Endodermal cell (in vitro differentiated cells): ENCODE measurements at places on chromosomes 12 and 14. TPM values are rescaled to one million over a fixed set of nuclear protein-coding genes. Genes with fewer than 3 reads are reported as not detected.

DNA sequence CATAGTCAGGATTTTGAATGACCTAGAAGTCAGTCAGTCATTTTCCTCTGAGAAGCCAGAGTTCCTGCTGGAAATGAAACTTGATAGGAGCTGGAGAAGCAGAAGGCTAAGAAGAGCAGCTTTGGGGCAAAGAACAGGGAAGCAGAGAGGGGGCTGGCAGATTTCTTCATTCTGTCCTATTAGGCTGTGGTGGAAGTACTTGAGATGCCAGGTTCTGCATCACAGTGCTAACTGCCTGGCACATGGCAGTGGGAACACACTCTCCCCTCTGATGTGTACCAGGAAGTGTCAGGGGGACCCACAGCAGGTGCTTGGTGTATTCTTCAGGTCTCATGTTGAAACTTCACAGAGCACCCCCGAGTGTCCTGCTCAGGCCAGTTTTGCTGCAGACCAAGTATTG lies 61.0 kb downstream of the SUSD6 start:
- no peak overlapping the region for H3K27ac ChIP-seq
- no peak for DNase-seq
- no peaks in the 10 kb centered on the region for H3K36me3 ChIP-seq
- no peak overlapping the region for H3K4me3 ChIP-seq
- H3K27me3 ChIP-seq: no peaks in the 10 kb centered on the region

DNA sequence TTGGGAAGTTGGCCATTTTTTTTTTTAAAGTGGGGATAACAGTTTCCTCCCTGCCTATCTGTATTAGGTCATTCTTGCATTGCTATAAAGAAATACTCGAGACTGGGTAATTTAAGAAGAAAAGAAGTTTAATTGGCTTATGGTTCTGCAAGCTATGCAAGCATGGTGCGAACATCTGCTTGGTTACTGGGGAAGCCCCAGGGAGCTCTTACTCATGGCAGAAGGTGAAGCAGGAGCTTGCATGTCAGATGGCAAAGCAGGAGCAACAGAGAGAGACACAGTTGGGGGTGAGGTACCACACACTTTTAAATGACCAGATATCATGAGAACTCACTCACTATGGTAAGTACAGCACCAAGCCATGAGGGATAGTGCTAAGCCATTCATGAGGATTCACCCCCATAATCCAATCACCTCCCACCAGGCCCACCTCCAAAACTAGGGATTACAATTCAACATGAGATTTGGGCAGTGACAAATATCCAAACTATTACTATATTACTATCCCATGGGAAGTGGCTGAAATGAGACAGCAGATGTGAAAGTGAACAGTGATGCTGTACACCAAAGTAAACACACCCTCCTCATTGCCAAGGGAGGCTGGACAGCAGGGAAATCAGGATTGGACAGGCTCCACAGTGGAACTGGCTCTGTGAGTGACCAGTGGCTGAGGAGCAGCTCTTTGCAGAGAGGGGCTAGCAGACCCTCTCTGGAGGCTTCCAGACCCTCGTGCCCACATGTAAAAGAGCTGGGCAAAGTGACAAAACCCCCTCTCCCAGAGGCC lies 40.5 kb downstream of the CRACR2A start:
- H3K27ac ChIP-seq: no peak overlapping the region
- peaks cover 10% of the 10 kb centered on the region for H3K4me1 ChIP-seq
- H3K36me3 ChIP-seq: no peaks in the 10 kb centered on the region
- no peak for DNase-seq

GRCh38 chr12:125161712-125162022 lies 96.4 kb downstream of the AACS start:
- no peak for DNase-seq
- no peaks in the 10 kb centered on the region for H3K4me1 ChIP-seq
- H3K4me3 ChIP-seq: no peak overlapping the region
- no peak overlapping the region for H3K27ac ChIP-seq
- H3K27me3 ChIP-seq: no peaks in the 10 kb centered on the region

GRCh38 chr14:73913256-73913655 lies 26.6 kb downstream of the ZNF410 start:
- no peaks in the 10 kb centered on the region for H3K4me1 ChIP-seq
- no peak for DNase-seq
- peaks cover 70% of the 10 kb centered on the region for H3K36me3 ChIP-seq
- H3K27me3 ChIP-seq: no peaks in the 10 kb centered on the region
- H3K27ac ChIP-seq: no peak overlapping the region
- H3K4me3 ChIP-seq: no peak overlapping the region

DNA sequence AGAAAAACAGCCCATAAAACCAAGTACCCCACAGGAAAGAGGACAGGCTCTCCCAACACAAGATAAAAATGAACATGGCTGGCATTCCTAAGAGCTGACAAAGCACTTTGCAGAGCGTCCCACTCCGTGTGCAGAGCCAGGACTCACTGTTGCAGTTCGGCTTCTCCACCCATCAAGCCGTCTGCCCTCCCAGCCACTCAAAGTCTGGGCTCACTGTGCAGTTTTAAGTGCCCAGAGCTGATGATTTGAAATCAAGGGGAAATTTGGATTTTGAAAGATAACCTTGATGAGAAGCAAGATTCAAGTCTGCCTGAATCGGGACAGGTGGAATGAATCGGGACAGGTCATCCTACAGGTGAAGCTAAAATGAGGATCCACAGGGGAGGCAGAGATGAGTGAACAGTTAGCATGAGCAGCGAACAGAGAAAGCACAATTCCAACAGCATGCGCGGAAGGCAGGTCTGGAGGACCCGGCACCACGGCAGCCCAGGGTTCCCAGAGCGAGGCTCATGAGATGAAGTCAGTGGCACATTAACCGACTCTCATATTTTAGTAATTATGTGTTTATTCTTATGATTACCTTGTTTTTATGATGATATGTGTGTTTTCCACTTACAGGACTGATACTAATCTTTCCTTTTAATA lies 39.8 kb upstream of the GPR68 start:
- H3K4me3 ChIP-seq: no peak overlapping the region
- no peaks in the 10 kb centered on the region for H3K4me1 ChIP-seq
- no peaks in the 10 kb centered on the region for H3K27me3 ChIP-seq
- no peak for DNase-seq
- no peak overlapping the region for H3K27ac ChIP-seq

GRCh38 chr12:66197495-66197921 lies 8.5 kb downstream of the IRAK3 start:
- no peak overlapping the region for H3K4me3 ChIP-seq
- peak; percentile 18 for DNase-seq
- H3K36me3 ChIP-seq: no peaks in the 10 kb centered on the region
- H3K4me1 ChIP-seq: no peaks in the 10 kb centered on the region
- no peaks in the 10 kb centered on the region for H3K27me3 ChIP-seq
- no peak overlapping the region for H3K27ac ChIP-seq

- no peak overlapping the region for H3K4me3 ChIP-seq
- H3K27ac ChIP-seq: no peak overlapping the region
- no peaks in the 10 kb centered on the region for H3K36me3 ChIP-seq
- no peak for DNase-seq
- no peaks in the 10 kb centered on the region for H3K27me3 ChIP-seq
These were observed 557.2 kb upstream of the STXBP6 start for GRCh38 chr14:25607192-25607591.

DNA sequence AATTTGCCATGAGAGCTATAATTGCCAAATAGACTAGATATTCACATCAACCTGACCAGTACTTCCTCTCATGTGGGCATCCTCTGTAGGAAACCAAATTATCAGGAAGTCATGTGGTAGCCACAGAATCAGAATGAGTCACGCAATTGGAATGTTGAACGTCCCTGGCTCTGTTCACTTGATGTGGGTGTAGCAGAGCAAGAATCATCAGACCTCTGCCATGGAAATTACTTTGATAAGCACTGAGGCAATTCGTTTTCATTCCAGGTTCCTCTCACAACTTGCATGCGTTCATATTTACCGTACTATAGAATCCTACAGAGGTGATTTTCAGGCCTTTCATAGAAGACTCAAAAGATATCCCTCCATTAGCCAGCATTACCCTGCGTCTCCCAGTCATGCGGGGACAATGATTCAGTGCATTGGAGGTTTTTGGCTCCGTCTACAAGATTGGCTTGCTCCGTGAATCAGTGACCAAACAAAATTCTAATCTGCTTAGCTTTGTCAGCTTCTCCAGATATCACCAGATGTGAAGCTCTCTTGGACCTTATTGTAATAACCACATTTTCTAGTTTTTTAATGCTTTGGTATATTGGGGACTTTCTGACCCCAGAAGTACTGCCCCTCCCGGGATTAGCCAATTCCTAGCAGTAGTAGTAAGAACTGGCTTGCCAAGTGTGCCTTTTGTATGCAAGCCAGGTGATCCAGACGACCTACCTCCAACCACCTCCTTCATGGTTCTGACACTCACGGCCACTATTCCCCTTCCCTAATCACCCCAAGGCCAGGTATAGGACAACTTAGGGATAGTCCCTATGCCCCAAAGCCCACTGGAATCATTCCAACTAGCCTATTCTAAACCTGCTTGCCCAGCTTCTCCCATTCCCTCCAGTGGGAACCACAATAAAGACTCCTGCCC lies 133.4 kb downstream of the KICS2 start:
- H3K27ac ChIP-seq: no peak overlapping the region
- no peak overlapping the region for H3K4me3 ChIP-seq
- H3K4me1 ChIP-seq: no peaks in the 10 kb centered on the region
- H3K36me3 ChIP-seq: no peaks in the 10 kb centered on the region
- no peaks in the 10 kb centered on the region for H3K27me3 ChIP-seq

- peaks cover 9% of the 10 kb centered on the region for H3K4me1 ChIP-seq
- no peak overlapping the region for H3K27ac ChIP-seq
- peaks cover 89% of the 10 kb centered on the region for H3K36me3 ChIP-seq
- DNase-seq: no peak
- H3K27me3 ChIP-seq: no peaks in the 10 kb centered on the region
These were observed 9.6 kb downstream of the METTL3 start for GRCh38 chr14:21501568-21501967.

GRCh38 chr12:130335517-130336392 lies 1.9 kb upstream of the PIWIL1 start:
- H3K36me3 ChIP-seq: no peaks in the 10 kb centered on the region
- peak; percentile 82 for DNase-seq
- H3K4me1 ChIP-seq: no peaks in the 10 kb centered on the region
- H3K4me3 ChIP-seq: no peak overlapping the region
- no peak overlapping the region for H3K27ac ChIP-seq
- peaks cover 70% of the 10 kb centered on the region for H3K27me3 ChIP-seq

DNA sequence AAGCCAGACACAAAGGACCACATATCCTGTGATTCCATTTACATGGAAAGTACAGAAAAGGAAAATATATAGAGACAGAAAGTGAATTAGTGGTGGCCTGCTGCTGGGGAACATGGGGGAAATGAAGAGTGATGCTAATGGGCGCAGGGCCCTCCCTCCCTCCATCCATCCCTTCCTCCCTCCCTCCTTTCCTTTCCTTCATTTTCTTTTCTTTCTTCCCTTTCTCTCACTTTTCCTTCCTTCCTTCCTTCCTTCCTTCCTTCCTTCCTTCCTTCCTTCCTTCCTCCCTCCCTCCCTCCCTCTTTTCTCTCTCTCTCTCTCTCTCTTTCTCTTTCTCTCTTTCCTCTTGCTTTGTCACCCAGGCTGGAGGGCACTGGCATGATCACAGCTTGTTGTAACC lies 37.3 kb downstream of the ARL6IP4 start:
- no peak overlapping the region for H3K4me3 ChIP-seq
- H3K36me3 ChIP-seq: no peaks in the 10 kb centered on the region
- DNase-seq: no peak

DNA sequence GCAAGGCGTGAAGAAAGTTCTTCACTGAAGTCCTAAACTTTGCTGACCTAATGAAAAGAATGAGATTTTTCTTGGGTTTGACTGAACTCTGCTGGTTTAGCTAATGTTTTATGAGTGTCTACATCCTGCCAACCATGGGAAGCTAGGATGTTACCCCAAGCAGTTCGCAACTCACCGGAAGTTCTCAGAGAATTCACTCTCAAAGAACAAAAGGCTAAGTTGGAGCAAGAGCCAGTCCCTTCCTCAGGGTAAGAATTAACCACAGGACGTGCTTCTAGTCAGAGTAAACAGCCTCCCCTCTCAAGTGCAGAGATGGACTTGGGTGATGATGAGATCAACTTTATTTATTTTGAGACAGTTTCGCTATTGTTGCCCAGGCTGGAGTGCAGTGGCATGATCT lies 37.3 kb downstream of the TCHP start:
- peaks cover 60% of the 10 kb centered on the region for H3K36me3 ChIP-seq
- DNase-seq: no peak
- no peaks in the 10 kb centered on the region for H3K27me3 ChIP-seq
- H3K4me3 ChIP-seq: no peak overlapping the region
- H3K4me1 ChIP-seq: no peaks in the 10 kb centered on the region

DNA sequence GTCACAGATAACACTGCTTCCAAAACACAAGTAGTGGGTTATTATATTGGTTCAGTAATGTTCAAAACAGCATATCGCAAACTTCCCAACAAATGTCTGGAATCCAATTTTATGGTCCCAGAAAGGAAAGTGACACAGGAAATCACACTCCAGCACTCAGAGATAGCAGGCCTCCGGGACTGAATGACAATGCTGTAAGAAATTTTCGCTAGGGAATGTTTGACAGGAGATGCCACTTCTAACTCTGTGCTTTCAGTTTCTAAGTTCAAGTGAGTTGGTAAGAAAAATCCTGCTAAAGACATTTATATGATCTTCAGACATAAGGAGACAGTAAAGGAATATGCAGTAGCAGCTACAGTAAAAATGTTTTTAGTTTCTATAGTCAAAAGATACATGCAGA lies 93.2 kb downstream of the SLC2A13 start:
- H3K4me3 ChIP-seq: no peak overlapping the region
- no peaks in the 10 kb centered on the region for H3K27me3 ChIP-seq
- H3K27ac ChIP-seq: no peak overlapping the region

DNA sequence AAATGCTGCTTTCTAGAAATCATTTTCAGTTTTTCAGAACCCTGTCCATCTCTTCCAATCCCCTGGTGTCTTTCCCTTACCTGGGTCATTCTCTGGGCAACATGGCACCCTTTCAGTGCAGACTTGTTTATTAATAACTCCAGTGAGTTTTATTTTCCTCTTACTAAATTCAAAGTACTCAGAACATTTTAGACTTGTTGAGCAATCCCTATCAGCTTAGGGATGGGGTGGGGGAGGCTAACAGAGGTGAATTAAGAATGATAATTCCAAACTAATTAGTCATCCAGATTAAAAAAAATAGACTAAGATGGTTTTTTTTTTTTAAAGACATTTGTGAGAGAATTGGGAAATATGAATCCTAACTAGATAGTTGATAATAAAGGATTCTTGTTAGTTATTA lies 10.7 kb downstream of the GPRC5A start:
- H3K27me3 ChIP-seq: no peaks in the 10 kb centered on the region
- no peaks in the 10 kb centered on the region for H3K36me3 ChIP-seq
- no peak for DNase-seq
- H3K4me3 ChIP-seq: no peak overlapping the region
- H3K27ac ChIP-seq: no peak overlapping the region

The TEX52 gene
- 0.29 TPM in 1 of 3 replicates, not detected in the others for total RNA-seq

The VPS37B gene
- 21.0 and 22.7 TPM in 2 replicates for total RNA-seq

The PYGL gene
- total RNA-seq: 35.2 and 38.1 TPM in 2 replicates

The PLBD1 gene
- total RNA-seq: 15.4 to 17.9 TPM (median 17.7 TPM) in 3 replicates

The CLEC6A gene
- not detected in 3 replicates for total RNA-seq

The CPNE6 gene
- not detected in 3 replicates for total RNA-seq

The SLC41A2 gene
- 2.2 and 2.3 TPM in 2 replicates for total RNA-seq
